Left ventricle myocardium inferior (tissue), 1 donor: ENCODE measurements at places on chromosomes 7 and 10. TPM values are rescaled to one million over a fixed set of nuclear protein-coding genes. Genes with fewer than 3 reads are reported as not detected.

The TRPV5 gene
- not detected for total RNA-seq

The TACR2 gene
- total RNA-seq: not detected

DNA sequence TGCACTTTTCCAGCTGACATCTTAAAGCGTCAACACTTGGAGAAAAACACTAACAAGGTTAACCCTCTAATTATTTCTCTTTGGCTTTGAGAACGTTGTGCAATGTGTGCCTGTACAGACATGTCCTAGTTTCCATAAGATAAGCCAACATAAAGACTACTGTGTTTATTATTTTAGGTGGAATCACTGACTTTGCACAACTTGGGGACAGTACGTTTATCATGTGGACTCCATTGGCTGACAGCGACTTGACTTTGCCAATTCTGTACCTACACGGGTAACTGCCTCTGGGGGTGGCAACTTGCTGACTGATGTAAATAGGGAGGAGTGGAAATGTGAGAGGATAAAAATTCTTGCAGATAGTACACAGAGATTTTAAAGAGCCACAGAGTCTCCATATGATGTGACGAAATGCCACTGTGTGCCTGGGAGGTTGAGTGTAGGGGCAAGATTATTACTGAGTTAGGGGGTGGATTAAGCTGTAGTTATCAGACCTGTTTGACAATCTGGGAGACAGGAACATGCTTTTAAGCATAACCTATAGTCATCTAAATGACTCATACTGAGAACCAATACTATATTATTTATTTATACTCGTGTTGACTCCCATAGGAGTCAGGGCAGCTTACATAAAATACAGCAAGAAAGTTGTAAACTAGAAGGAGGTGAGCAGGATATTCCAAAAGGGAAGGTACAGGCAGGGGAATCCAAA, 21.0 kb downstream of the SLC13A4 start:
- DNase-seq: no peak

GRCh38 chr10:74674927-74675326, 151.5 kb upstream of the KAT6B start:
- no peak for DNase-seq
